ENCODE measurements at places on chromosomes 12 and 14. TPM values are rescaled to one million over a fixed set of nuclear protein-coding genes. Genes with fewer than 3 reads are reported as not detected.
A peak's percentile ranks its signal among the peaks of the same experiment; 100 is the strongest.

DNA sequence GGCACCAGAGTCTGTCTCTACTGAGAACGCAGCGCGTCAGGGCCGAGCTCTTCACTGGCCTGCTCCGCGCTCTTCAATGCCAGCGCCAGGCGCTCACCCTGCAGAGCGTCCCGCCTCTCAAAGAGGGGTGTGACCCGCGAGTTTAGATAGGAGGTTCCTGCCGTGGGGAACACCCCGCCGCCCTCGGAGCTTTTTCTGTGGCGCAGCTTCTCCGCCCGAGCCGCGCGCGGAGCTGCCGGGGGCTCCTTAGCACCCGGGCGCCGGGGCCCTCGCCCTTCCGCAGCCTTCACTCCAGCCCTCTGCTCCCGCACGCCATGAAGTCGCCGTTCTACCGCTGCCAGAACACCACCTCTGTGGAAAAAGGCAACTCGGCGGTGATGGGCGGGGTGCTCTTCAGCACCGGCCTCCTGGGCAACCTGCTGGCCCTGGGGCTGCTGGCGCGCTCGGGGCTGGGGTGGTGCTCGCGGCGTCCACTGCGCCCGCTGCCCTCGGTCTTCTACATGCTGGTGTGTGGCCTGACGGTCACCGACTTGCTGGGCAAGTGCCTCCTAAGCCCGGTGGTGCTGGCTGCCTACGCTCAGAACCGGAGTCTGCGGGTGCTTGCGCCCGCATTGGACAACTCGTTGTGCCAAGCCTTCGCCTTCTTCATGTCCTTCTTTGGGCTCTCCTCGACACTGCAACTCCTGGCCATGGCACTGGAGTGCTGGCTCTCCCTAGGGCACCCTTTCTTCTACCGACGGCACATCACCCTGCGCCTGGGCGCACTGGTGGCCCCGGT lies at the start of gene PTGDR:
TSS of gene PTGDR (plus strand) at position 198 of the 778 bp plus-strand sequence. CDS start at position 315, 117 bp downstream.
- peaks cover 46% of the 10 kb centered on the region for H3K27me3 ChIP-seq
- no peak within 1 kb of the TSS for H3K27ac ChIP-seq
- H3K36me3 ChIP-seq: no peaks in the 10 kb centered on the region
- peak within 1 kb of the TSS; percentile 18 for H3K4me3 ChIP-seq
- peak; percentile 16 for DNase-seq
- H3K4me1 ChIP-seq: peaks cover 8% of the 10 kb centered on the region

GRCh38 chr14:51396222-51396815 lies 156.3 kb downstream of the TMX1 start:
- H3K27ac ChIP-seq: peak overlapping the region; percentile 69
- no peak overlapping the region for H3K4me3 ChIP-seq

DNA sequence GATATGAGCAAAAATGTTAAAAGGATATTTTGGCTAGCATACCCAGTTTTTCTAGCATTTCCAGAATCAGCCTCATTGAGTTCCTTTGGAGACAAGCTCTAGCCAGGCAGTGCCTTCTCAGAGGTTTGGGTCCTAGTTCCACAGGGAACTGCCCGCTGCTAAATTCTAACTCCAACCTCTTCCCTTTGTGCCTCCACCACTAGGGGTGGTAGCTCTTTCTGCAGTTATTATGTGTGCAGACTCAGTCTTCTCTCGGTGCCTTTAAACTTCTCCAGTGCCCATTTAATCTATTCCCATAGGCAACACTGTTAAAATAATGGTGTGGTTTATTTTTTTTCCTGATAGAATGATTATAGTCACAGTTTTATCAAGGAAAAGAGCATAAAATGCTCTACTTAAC lies 21.5 kb upstream of the SLC25A3 start:
- H3K36me3 ChIP-seq: no peaks in the 10 kb centered on the region
- peaks cover 5% of the 10 kb centered on the region for H3K4me1 ChIP-seq
- H3K27ac ChIP-seq: no peak overlapping the region
- H3K27me3 ChIP-seq: no peaks in the 10 kb centered on the region
- no peak overlapping the region for H3K4me3 ChIP-seq

Gene ADGRD1
- total RNA-seq: 18.5 TPM

Gene BLTP3B
- 31.8 TPM for total RNA-seq

- H3K27ac ChIP-seq: no peak overlapping the region
- H3K36me3 ChIP-seq: no peaks in the 10 kb centered on the region
- H3K27me3 ChIP-seq: no peaks in the 10 kb centered on the region
- no peaks in the 10 kb centered on the region for H3K4me1 ChIP-seq
- DNase-seq: no peak
Measured at GRCh38 chr12:87086118-87086891, 830.1 kb upstream of the MGAT4C start.

- H3K4me1 ChIP-seq: no peaks in the 10 kb centered on the region
- no peak overlapping the region for H3K4me3 ChIP-seq
- no peak for DNase-seq
- no peaks in the 10 kb centered on the region for H3K36me3 ChIP-seq
- H3K27me3 ChIP-seq: no peaks in the 10 kb centered on the region
Measured at GRCh38 chr12:22536346-22536945, 7.9 kb downstream of the C2CD5 start.

DNA sequence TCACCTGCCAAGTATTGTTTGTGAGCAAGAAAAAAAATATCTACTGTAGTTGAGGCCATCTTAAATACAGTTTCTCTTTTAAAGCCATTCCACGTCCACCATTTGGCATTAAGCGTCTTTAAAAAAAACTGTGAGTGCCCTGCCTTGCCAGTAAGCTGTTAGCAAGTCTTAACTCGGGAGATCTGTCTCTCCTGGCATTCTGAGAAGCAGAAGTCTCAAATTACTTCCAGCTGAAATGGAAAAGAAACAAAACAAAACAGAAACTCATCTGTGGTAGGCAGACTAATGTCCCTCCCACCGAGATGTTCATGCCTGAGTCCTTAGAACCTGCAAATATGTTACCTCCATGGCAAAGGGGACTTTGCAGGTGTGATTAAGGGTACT lies 126.2 kb downstream of the CRADD start:
- peak; percentile 60 for DNase-seq
- peaks cover 12% of the 10 kb centered on the region for H3K4me1 ChIP-seq
- H3K27ac ChIP-seq: peak overlapping the region; percentile 77
- H3K36me3 ChIP-seq: no peaks in the 10 kb centered on the region
- no peaks in the 10 kb centered on the region for H3K27me3 ChIP-seq

DNA sequence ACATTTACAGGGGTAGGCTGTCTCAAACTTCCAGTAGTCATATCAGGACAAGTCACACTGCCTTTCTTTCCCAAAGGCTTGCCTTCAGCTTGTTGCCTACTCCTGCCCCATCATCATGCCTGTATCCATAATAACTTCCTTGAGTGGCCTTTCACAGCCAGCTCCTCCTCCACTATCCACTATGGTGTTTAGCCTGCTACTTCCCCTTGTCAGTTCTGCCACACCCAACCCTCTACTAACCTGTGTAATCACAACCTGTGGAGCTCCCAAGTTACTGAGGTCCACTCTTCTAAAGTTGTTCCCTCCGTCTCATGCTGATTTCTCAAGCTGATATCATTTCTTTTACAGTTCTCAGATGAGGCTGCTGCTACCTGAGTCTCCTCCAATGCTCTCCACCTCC lies 159.9 kb downstream of the BMP4 start:
- H3K4me1 ChIP-seq: no peaks in the 10 kb centered on the region
- no peaks in the 10 kb centered on the region for H3K27me3 ChIP-seq
- H3K4me3 ChIP-seq: no peak overlapping the region
- DNase-seq: no peak
- H3K27ac ChIP-seq: no peak overlapping the region

GRCh38 chr12:30286345-30286926 lies 409.2 kb downstream of the IPO8 start:
- H3K4me1 ChIP-seq: no peaks in the 10 kb centered on the region
- no peak overlapping the region for H3K4me3 ChIP-seq
- peak; percentile 49 for DNase-seq
- no peak overlapping the region for H3K27ac ChIP-seq
- no peaks in the 10 kb centered on the region for H3K36me3 ChIP-seq

DNA sequence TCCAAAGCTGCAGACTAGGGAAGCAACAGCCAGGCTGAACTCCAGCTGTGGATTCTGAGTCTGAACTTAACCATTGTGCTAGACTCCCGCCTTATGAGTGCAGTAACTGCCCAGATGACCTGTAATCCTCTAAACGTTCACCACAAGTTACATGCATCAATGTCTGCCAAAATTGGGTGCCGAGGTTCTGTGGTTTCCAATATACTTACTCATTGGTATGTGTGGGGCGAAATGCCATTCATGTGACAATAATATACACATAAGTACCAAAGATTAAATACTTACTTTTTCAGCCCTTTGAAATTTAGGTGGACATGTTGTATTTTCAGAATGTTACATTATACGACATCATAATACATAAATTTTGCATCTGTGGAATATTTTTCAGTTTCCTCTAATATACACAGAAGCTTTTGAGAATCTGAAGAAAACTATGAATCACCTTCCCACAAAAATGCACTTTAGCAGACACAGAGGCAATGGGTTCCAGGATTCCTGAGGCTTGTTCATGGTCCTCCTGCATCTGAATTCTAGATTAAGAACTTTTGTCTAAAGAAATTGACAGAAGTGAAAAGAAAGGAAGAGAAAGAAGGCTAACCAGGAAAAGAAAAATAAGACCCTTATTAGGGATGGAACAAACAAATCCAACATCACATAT lies 31.7 kb downstream of the GRIP1 start:
- DNase-seq: no peak
- no peaks in the 10 kb centered on the region for H3K4me1 ChIP-seq
- H3K4me3 ChIP-seq: no peak overlapping the region
- no peak overlapping the region for H3K27ac ChIP-seq
- H3K36me3 ChIP-seq: no peaks in the 10 kb centered on the region
- no peaks in the 10 kb centered on the region for H3K27me3 ChIP-seq

GRCh38 chr12:131799828-131800593 lies 28.2 kb upstream of the MMP17 start:
- no peaks in the 10 kb centered on the region for H3K27me3 ChIP-seq
- no peak overlapping the region for H3K4me3 ChIP-seq
- no peak for DNase-seq
- H3K36me3 ChIP-seq: no peaks in the 10 kb centered on the region
- no peaks in the 10 kb centered on the region for H3K4me1 ChIP-seq
- no peak overlapping the region for H3K27ac ChIP-seq

DNA sequence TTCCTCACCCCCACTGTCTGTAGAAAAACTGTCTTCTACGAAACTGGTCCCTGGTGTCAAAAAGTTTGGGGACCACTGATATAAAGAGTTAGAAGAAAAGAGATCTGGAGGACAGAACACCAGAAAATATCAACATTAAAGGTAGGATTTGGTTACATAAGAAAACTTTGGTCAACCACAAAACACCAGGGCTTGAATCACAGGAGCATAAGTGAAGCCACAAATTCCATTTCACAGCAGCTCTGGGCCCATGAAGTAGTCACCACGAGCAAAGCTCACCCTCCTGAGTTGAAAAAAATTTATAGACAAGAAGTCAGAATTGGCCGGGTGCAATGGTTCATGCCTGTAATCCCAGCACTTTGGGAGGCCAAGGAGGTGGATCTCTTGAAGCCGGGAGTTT lies 19.4 kb downstream of the RALGAPA1 start:
- H3K27me3 ChIP-seq: no peaks in the 10 kb centered on the region
- H3K4me3 ChIP-seq: no peak overlapping the region
- no peaks in the 10 kb centered on the region for H3K4me1 ChIP-seq
- no peak for DNase-seq

- no peaks in the 10 kb centered on the region for H3K36me3 ChIP-seq
- H3K4me3 ChIP-seq: no peak overlapping the region
- no peak overlapping the region for H3K27ac ChIP-seq
- no peaks in the 10 kb centered on the region for H3K27me3 ChIP-seq
Measured at GRCh38 chr12:38588624-38589305, 272.2 kb downstream of the ALG10B start.

GRCh38 chr12:24852420-24852819 lies 96.5 kb downstream of the BCAT1 start:
- no peaks in the 10 kb centered on the region for H3K4me1 ChIP-seq
- H3K27ac ChIP-seq: no peak overlapping the region
- H3K36me3 ChIP-seq: no peaks in the 10 kb centered on the region
- no peaks in the 10 kb centered on the region for H3K27me3 ChIP-seq
- no peak overlapping the region for H3K4me3 ChIP-seq
- no peak for DNase-seq

- no peak overlapping the region for H3K27ac ChIP-seq
- no peak overlapping the region for H3K4me3 ChIP-seq
- no peaks in the 10 kb centered on the region for H3K27me3 ChIP-seq
- no peak for DNase-seq
- no peaks in the 10 kb centered on the region for H3K36me3 ChIP-seq
Measured at GRCh38 chr12:122437656-122438121, 15.2 kb upstream of the CLIP1 start.

Gene TMEM121
- 3.0 TPM for total RNA-seq

Gene FGF23
- 2.6 TPM for total RNA-seq

- peaks cover 95% of the 10 kb centered on the region for H3K27me3 ChIP-seq
- no peak within 1 kb of the TSS for H3K27ac ChIP-seq
- no peaks in the 10 kb centered on the region for H3K36me3 ChIP-seq
- peaks cover 15% of the 10 kb centered on the region for H3K4me1 ChIP-seq
Measured at GRCh38 chr12:53751336-53752191, at the start of gene CISTR. Gene CISTR, minus strand, starts transcription at chr12:53751979.

DNA sequence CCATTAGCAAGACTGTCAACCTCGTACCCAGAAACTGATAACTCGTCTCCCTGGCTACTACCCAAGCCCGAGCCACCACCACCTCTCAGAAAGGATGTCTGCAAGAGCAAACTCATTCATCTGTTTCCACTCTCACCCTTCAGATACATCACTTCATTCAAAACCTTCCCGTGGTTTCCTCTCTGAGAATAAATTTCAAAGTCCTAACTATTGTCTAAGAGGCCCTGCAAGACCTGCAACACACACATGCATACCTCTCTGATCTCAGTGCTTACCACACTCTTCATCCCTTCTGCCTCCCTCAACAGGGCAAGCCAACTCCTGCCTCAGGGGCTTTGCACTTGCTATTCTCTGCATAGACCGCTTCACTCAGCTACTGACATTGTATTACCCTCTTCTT lies 40.6 kb downstream of the PPP1R13B start:
- H3K27ac ChIP-seq: no peak overlapping the region
- DNase-seq: no peak
- no peaks in the 10 kb centered on the region for H3K4me1 ChIP-seq
- H3K27me3 ChIP-seq: no peaks in the 10 kb centered on the region

GRCh38 chr12:109460538-109460937 lies 16.6 kb downstream of the KCTD10 start:
- H3K4me3 ChIP-seq: no peak overlapping the region
- no peaks in the 10 kb centered on the region for H3K27me3 ChIP-seq
- H3K4me1 ChIP-seq: peaks cover 51% of the 10 kb centered on the region
- no peaks in the 10 kb centered on the region for H3K36me3 ChIP-seq

Gene MUCL1
- not detected for total RNA-seq

- no peaks in the 10 kb centered on the region for H3K4me1 ChIP-seq
- no peak overlapping the region for H3K4me3 ChIP-seq
- no peaks in the 10 kb centered on the region for H3K27me3 ChIP-seq
Measured at GRCh38 chr14:71005076-71005475, 97.8 kb downstream of the PCNX1 start.

- no peaks in the 10 kb centered on the region for H3K36me3 ChIP-seq
- H3K4me3 ChIP-seq: no peak overlapping the region
- no peaks in the 10 kb centered on the region for H3K27me3 ChIP-seq
- H3K27ac ChIP-seq: no peak overlapping the region
Measured at GRCh38 chr14:105582639-105583038, 56.3 kb downstream of the TMEM121 start.
